ENCODE measurements at places on chromosomes 16 and 17. TPM values are rescaled to one million over a fixed set of nuclear protein-coding genes. Genes with fewer than 3 reads are reported as not detected.

PTGES3L gene
- total RNA-seq = 3.2 TPM

KRTAP2-3 gene
- total RNA-seq = 1.8 TPM

MEOX1 gene
- total RNA-seq = 1.9 TPM

MVP gene
- total RNA-seq = 283 TPM

NLGN2 gene
- total RNA-seq = 21.7 TPM

TBC1D26 gene
- not detected for total RNA-seq

TUBB3 gene
- 412 TPM for total RNA-seq

CRYM gene
- 8.1 TPM for total RNA-seq

LDAF1 gene
- 67.4 TPM for total RNA-seq

CNOT1 gene
- 110 TPM for total RNA-seq

SPNS2 gene
- 69.1 TPM for total RNA-seq

CCL17 gene
- not detected for total RNA-seq

ERI2 gene
- 10.3 TPM for total RNA-seq

RHBDL1 gene
- total RNA-seq = 1.6 TPM

CSH1 gene
- not detected for total RNA-seq

DVL2 gene
- total RNA-seq = 41.6 TPM

MIF4GD gene
- total RNA-seq = 25.5 TPM

Measured in glomerular endothelial cell (primary cell).